ENCODE measurements at places on chromosomes 2 and 18.

DNA sequence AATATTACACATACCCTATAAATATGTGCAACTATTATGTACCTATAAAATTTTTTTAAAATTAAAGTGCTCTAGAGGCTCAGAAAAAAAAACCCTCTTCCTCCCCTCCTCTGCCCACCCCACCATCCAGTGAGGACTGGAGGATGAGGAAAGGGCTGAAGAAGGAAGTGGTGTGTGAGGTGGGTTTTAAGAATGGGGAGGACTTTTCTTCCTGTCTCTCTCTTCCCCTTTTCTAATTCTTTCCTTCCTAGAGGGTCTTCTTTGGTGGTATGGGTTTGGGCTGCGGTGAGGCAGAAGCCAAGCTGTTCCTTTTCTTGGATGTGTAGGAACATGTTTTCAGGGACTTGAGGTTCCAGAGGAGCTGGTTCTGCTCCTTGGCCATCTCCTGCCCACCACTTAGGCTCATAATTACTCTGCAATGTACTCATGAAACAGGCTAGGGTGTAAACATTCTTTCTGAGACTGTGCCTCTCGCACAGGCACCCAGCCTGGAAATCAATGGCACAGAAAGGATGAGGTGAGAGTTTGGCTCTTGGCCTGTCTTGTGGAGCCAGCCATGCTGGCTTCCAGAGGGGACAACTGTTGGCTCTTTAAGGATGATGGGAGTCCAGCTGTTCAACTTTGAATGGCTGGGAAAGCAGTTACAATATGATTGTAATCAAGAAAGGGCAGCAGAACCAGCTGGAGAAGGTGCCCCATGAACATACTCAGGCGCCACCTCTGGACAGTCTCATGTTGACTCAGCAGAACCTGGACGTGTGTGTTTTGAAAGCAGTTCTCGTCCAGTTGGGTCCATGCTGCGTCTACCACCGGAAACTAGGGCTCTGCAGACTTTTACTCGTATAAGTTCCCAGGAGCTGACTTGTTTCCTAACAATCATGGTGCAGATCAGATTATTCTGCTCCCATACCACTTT, 38.3 kb downstream of the IL1RL2 start:
- DNase-seq = no peak

DNA sequence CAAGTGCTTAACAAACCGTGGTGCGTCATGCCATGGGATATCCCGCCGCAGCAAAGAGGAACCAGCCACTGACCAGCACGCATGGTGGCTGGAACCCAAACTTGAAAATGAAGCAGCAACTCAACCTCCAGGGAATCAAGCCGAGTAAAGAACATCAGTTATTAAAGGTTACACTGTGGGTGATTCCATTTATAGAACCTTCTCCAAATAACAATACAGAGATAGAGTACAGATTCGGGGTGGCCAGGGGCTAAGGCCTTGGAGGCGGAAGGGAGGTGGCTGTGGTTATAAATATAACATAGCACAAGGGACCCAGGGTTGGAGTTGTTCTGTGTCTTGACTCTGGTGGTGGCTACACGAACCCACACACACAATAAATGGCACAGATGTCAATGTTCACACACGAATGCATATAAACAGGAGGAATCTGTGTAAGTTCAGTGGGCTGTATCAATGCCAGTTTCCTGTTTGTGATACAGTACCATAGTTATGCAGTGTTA, 123.1 kb downstream of the EIPR1 start:
- no peak for DNase-seq

GRCh38 chr2:195993623-195994022, 75.0 kb downstream of the DNAH7 start:
- DNase-seq = no peak

DNA sequence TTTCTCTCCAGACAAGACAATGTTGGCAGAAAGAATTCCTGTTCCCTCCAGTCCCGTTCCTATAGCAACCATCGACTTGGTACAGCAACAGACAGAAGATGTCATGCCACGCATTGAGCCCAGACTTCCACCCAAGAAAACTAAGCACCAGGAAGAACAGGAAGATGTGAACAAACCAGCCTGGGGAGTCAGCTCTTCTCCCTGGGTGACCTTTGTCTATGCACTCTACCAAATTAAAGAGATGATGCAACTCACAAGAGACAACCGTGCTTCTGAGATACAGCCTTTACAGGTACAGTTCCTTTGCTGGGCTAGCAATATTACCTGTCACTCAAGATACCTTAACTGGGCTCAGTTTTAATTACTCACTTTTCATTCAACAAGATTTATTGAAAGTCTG, 37.1 kb downstream of the NEMP2 start:
- no peak for DNase-seq

DNA sequence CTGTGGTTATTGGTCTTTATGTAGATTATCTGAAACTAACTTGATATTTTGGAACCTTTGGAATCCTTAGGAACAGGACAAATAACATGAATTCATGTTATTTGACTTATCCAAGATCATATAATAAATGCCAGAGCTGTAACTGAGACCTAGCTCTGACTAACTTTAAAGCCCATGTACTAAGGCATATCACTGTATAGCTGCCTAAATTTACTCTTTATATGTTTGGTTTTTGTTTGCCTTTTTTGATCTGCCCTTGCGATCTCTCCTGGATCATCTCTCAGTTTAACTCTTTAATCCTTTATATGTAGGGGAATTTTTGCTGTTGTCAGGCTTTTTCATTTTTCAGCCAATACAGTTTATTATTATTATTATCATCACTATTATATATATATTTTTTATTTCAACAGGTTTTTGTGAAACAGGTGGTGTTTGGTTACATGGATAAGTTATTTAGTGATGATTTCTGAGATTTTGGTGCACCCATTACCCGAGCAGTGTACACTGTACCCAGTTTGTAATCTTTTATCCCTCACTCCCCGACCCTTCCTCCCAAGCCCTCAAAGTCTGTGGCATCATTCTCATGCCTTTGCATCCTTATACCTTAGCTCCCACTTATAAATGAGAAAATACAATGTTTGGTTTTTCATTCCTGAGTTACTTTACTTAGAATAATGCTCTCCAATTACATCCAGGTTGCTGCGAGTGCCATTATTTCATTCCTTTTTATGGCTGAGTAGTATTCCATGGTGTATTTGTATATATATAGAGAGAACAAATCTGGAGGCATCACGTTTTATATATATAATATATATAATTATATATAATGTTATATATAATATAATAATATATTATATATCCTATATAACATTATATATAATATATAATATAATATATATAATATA, 48.9 kb downstream of the APLF start:
- no peak for DNase-seq

DNA sequence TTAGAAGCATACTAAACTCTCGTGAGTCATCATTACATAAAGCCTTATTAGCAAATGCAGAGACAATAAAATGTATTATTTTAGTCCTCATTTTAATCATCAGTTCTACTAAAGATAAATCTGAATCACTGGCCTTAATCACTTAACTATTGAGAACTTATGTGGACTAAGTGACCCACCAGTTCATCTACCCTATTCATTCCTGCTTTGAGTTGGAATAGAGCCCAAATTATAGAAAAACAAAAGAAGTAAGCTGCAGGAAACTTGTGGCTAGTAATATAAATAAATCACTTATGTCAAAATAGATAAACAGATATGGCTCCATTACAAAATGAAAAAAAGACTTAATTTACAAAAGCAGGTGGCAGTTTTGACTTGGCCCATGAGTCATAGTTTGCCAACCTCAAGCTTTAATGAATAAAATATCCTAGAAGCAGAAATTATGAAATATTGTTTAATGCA, 851.8 kb upstream of the CRIM1 start:
- no peak for DNase-seq

DNA sequence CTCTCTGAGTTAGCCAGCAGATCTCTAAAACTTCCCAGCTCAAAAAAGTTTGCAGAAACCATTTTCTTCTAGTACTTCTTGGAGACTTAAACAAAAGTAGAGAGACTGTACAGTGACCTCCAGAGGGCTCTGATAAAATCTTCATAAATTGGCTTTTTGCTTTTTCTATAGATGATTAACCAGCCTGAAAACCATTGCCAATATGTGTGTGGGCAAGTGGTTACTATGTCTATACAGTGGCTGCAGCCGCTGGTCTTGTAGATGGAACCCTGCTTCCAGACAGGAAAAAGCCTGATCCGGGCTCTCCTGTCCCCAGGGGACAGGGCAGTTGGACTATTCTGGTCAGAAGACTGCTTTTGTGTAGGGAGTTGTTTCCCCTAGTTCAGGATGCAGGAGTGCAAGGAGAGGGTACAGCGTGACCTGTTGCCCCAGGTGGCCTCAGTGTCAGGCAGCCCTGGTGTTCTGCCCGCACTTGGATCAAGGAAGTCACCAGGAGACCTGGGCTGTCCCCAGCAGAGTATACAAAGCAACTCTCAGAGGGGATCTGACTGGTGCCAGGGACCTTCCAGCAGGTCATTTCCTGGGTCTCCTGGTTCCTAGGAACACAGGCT, 7.3 kb upstream of the PTPRM start:
- no peak for DNase-seq

- DNase-seq = no peak
Observed at GRCh38 chr2:208579678-208580077, 173.1 kb downstream of the PTH2R start.

GRCh38 chr2:84939426-84940087, 31.4 kb upstream of the KCMF1 start:
- peak; percentile 66 for DNase-seq

DNA sequence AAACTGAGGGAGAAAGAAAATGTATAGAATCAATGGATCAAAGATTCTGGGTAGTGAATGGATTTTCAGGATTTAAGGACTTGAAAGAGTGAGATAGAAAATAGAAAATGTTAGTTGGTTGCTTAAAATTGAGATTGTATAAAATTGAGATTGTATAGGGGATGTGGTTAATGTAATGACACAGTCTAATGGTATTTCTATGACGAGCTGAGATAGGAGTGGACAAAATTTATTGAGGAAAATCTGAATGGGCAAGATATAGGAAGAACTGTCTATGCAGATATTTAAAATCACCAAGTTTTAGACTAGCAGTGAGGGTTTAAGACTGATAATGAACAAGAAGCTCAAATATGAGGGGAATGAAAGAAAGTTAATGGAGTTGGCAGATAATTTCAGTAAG, 406.6 kb downstream of the NYAP2 start:
- no peak for DNase-seq

GRCh38 chr2:136236019-136236418, 118.1 kb upstream of the CXCR4 start:
- no peak for DNase-seq

DNA sequence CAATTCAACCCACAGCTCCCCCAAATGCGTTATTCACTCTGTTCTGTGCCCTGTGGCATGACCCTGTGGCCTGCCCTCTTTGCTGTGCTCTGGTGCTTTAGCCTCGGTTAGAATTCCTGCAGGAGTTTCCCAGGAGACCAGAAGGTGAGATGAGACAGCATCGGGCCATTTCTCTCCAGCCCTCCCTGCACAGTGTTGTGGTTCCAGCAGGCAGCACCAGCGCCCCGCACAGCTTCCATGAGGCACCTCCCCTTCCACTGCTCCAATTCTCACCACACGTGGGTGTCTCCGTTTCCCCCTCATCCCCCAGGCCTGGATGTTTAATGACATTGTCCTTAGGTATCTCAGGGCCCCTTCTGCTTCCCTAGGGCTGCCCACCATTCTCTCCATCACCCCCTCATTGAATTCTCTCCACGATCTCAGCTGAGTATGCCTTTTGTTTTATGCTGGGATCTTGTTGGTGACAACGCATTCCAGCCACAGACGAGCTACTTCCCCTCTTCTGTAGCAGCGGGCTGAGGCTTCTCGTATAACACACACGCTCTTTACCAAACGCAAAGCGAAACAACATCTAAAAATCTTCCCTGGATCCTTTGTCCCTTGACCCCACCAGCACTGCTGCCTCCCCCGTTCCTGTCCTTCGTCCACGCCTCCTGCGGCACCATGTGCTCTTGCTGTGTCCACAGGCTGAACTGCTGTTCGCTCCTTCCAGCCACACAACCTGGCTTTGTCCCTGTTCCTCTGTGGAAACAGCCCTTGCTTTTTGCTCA, 35.1 kb downstream of the ACKR3 start:
- no peak for DNase-seq
